Transverse colon (tissue), 4 donors: ENCODE measurements at places on chromosomes 13 and 19. TPM values are rescaled to one million over a fixed set of nuclear protein-coding genes. Genes with fewer than 3 reads are reported as not detected.
A peak's percentile ranks its signal among the peaks of the same experiment; 100 is the strongest.

The CEACAM3 gene
- total RNA-seq = 1.6 TPM

The ZNF93 gene
- 5.4 TPM for total RNA-seq

- H3K27me3 ChIP-seq = no peaks in the 10 kb centered on the region
- no peaks in the 10 kb centered on the region for H3K36me3 ChIP-seq
- H3K27ac ChIP-seq = no peak overlapping the region
- no peak for DNase-seq
Measured at GRCh38 chr13:20775961-20776360, 2.2 kb upstream of the EEF1AKMT1 start.

DNA sequence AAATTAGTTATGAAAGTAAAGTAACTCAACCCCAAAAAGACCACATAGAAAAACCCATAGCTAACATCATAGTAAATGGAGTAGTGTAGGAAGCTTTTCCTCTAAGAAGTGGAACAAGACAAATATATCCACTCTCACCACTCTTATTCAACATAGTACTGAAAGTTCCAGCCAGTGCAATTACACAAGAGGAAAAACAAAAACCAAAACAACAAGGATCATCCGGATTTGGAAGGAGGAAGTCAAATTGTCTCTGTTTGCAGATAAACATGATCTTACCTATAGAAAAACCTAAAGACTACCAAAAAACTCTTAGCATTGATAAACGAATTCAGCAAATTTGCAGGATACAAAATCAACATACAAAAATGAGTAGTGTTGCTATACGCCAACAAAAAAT lies 8.5 kb upstream of the SIGLEC8 start:
- H3K27me3 ChIP-seq = peaks cover 24% of the 10 kb centered on the region
- no peak overlapping the region for H3K4me3 ChIP-seq
- no peaks in the 10 kb centered on the region for H3K4me1 ChIP-seq
- no peak overlapping the region for H3K27ac ChIP-seq

GRCh38 chr13:73212482-73212881 lies 153.7 kb downstream of the KLF5 start:
- no peaks in the 10 kb centered on the region for H3K27me3 ChIP-seq
- H3K4me1 ChIP-seq = peaks cover 8% of the 10 kb centered on the region
- no peak overlapping the region for H3K27ac ChIP-seq
- no peak overlapping the region for H3K4me3 ChIP-seq
- H3K36me3 ChIP-seq = no peaks in the 10 kb centered on the region

DNA sequence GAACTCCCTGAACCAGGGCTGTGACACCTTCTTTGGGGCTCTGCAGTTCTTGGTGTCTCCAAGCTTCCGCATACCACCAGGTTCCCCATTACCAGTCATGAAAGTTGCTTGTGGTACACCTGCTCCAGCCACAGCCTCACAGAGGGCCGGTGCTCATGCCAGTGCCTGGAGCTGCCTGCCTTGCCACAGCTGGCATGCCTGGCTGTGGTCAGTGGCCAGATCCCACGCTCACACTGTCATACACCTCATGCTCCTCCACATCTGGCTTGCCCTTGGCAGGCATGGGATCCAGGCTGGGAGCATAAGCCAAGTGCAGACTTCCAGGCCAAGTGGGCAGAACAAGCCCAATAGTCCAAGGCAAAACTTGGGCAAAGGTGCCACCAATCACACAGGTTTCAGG lies 1054.9 kb downstream of the SLITRK5 start:
- H3K4me3 ChIP-seq = no peak overlapping the region
- DNase-seq = no peak
- no peaks in the 10 kb centered on the region for H3K4me1 ChIP-seq
- H3K27me3 ChIP-seq = no peaks in the 10 kb centered on the region
- no peak overlapping the region for H3K27ac ChIP-seq

DNA sequence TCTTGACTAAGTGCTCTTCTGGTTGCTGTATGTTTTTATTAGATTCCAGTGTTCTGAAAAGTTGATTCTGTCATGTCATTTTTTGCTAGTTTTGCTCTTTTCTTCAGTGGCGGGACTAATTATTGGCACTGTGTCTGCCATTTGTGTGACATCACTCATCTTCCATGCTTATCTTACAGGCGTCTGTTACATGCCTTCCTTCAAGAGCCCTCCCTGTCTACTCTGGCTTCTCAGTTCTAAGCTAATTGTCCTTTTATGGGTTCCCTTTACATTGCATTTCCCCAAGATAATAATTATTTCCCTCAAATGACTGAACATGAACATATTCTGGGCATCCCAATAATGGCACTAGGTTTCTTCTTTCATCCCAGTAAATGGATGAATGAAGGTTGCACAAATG lies 459.1 kb downstream of the DCT start:
- H3K4me1 ChIP-seq = no peaks in the 10 kb centered on the region
- H3K4me3 ChIP-seq = no peak overlapping the region
- no peak overlapping the region for H3K27ac ChIP-seq
- no peaks in the 10 kb centered on the region for H3K36me3 ChIP-seq
- no peaks in the 10 kb centered on the region for H3K27me3 ChIP-seq

The RPS5 gene
- total RNA-seq = 1,129 TPM

DNA sequence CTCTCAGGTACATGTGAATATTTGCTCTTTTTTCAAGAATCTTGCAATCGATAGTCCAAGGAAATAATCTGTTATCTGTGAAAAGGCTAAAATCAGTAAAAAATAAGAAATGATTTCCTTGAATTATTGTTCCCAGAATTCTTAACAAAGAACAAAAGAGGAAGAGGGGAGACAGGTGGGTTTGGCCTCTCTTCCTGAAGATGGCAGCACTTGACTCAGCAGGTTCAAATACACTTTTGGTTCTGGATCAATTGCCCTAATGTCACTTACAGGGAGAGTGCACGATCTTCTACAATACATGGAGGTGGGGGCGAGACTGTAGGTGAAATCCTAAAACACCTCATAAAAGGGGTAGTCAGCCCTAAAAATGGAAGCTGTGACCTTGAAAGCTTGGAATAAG lies 358.7 kb downstream of the IRS2 start:
- no peak overlapping the region for H3K4me3 ChIP-seq
- H3K4me1 ChIP-seq = no peaks in the 10 kb centered on the region
- DNase-seq = no peak
- H3K36me3 ChIP-seq = no peaks in the 10 kb centered on the region

- H3K4me1 ChIP-seq = peaks cover 14% of the 10 kb centered on the region
- no peak for DNase-seq
- H3K36me3 ChIP-seq = no peaks in the 10 kb centered on the region
- H3K27ac ChIP-seq = no peak overlapping the region
- no peak overlapping the region for H3K4me3 ChIP-seq
Measured at GRCh38 chr13:29542381-29542780, 53.1 kb downstream of the SLC7A1 start.

DNA sequence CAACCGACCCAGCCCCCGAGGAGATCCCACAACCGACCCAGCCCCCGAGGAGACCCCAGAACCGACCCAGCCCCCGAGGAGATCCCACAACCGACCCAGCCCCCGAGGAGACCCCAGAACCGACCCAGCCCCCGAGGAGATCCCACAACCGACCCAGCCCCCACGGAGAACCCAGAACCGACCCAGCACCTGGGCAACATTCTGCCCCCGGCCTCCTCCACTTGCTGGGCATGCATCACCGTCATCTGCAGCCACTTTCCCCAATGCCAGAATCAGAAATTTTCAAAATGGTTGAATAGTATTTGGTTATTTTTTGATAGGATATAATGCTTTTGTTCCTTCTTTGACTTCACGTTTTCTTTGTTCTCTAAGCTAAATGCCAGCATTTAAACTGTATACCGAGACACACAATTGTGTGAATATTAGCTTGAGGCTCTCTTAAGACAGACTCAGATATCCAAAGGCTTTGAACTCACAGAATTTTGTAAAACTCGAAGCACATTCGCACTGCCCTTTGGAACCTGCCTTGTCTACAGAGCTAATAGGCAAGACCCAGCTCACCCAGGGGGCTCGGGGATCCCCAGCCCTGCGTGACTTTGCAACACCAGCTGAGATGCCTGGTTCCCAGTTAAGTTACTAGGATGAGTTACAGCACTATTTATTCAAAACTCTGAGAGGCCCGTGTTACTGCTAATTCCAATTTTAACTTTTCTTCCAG lies 15.5 kb upstream of the RASA3 start:
- peak overlapping the region; percentile 17 for H3K27ac ChIP-seq
- H3K27me3 ChIP-seq = no peaks in the 10 kb centered on the region
- H3K4me3 ChIP-seq = no peak overlapping the region
- peaks cover 23% of the 10 kb centered on the region for H3K4me1 ChIP-seq
- DNase-seq = no peak
- H3K36me3 ChIP-seq = no peaks in the 10 kb centered on the region

GRCh38 chr13:28327373-28328270 lies 167.3 kb downstream of the FLT1 start:
- no peaks in the 10 kb centered on the region for H3K27me3 ChIP-seq
- no peaks in the 10 kb centered on the region for H3K4me1 ChIP-seq
- H3K4me3 ChIP-seq = no peak overlapping the region
- no peak for DNase-seq
- no peak overlapping the region for H3K27ac ChIP-seq

- H3K4me1 ChIP-seq = no peaks in the 10 kb centered on the region
- H3K27me3 ChIP-seq = no peaks in the 10 kb centered on the region
- no peak for DNase-seq
- no peak overlapping the region for H3K27ac ChIP-seq
Measured at GRCh38 chr13:65093357-65093756, 2136.8 kb downstream of the PCDH9 start.

DNA sequence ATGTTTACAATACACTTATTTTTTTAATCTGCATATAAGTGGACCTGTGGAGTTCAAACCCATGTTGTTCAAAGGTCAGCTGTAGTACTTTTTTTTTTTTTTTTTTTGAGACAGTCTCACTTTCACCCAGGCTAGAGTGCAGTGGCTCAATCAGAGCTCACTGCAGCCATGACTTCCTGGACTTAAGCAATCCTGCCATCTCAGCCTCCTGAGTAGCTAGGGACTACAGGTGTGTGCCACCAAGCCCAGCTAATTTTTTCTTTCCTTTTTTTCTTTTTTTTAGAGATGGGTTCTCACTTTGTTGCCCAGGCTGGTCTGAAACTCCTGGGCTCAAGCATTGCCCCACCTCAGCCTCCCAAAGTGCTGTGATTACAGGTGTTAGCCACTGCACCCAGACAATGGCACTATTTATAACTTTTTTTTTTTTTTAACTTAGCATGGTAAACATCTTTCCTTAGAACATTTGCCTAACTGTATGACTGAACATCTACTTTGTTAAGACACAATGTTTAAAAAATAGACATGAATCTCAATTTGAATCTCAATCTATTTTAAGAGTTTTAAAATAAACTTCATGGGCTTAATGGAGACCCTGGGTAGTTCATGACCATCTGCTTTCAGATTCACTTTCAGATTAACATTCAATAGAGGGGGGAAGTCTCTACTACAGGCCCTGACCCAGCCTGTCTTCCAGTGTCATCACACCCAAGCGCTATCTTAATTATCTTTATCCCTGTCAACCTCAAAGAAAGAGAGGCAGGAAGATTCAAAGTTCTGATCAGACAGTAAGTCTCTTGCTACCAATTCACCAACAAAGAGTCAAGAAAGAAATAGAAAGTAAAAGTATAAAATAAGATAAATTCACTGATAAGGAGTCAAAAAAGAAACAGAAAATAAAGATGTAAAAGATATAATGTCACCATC lies 97.7 kb upstream of the DOCK9 start:
- H3K27me3 ChIP-seq = no peaks in the 10 kb centered on the region
- H3K4me1 ChIP-seq = peaks cover 22% of the 10 kb centered on the region
- H3K27ac ChIP-seq = no peak overlapping the region
- no peak overlapping the region for H3K4me3 ChIP-seq

The ZNF793 gene
- 6.8 TPM for total RNA-seq

- no peaks in the 10 kb centered on the region for H3K27me3 ChIP-seq
- H3K4me3 ChIP-seq = no peak overlapping the region
- H3K4me1 ChIP-seq = peaks cover 60% of the 10 kb centered on the region
- H3K27ac ChIP-seq = peak overlapping the region; percentile 58
Measured at GRCh38 chr13:113857531-113858195, 6.2 kb downstream of the GAS6 start.

- H3K4me1 ChIP-seq = no peaks in the 10 kb centered on the region
- no peaks in the 10 kb centered on the region for H3K36me3 ChIP-seq
- DNase-seq = peak; percentile 22
- H3K4me3 ChIP-seq = no peak overlapping the region
Measured at GRCh38 chr13:109162248-109163036, 533.0 kb downstream of the MYO16 start.

DNA sequence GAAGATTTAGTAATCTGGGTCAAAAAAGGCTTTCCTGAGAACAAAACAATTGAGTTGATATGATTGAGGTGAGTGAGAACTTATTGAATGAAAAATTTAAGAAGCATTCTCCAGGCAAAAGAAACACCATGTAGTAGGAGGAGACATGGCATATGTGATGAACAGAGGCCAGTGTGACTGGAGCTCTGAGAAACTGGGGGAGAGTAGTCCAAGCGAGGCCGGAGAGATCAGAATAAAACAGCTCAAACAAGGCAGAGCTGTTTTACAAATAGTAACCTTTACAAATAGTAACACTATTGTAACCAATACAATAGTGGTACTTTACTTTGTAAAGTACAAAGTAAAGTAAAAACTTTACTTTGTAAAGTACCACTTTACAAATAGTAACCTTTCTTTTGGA lies 1159.1 kb downstream of the PCDH9 start:
- no peak overlapping the region for H3K27ac ChIP-seq
- no peaks in the 10 kb centered on the region for H3K4me1 ChIP-seq
- H3K27me3 ChIP-seq = no peaks in the 10 kb centered on the region

The TUBA3C gene
- total RNA-seq = not detected

DNA sequence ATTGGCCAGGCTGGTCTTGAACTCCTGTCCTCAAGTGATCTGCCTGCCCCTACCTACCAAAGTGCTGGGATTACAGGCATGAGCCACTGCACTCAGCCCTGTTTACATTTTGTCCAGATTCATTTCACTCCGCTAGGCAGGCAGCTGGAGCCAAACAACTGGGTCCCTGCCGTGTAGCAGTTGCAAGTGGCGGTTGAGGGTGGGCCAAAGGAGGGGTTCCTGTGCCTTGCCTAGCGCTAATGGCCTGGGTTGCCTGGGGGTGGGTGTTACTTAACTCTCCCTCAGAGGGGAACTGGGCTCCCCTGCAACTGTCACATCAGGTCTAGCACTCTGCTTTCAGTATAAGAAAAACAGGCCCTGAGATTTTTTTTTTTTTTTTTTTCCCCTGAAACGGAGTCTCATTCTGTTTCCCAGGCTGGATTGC lies 7.4 kb downstream of the ACP5 start:
- no peaks in the 10 kb centered on the region for H3K36me3 ChIP-seq
- H3K27ac ChIP-seq = no peak overlapping the region
- no peaks in the 10 kb centered on the region for H3K27me3 ChIP-seq

DNA sequence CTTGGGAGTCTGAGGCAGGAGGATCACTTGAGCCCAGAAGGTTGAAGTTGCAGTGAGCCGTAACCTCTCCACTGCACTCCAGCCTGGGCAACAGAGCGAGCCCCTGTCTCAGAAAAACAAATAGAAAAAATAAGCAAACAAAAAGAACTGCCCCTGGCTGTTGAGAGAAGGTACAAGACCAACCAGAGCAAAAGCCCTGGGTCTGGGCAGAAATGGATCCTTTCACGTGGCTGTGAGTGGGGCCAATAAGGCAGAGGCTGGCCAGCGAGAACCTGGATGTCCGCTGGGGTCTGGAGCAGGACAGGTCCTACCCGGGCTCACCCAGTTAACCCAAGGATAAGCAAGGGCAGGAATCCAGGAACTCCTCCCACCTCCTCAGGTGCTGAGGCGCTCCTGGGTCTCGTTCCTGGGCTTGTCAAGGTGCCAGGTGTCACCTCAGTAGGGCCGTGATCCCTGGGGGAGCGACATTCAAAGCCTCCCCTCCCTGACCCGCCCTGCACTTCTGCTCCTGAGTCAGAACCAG lies 4.7 kb upstream of the SLC5A5 start:
- H3K27me3 ChIP-seq = peaks cover 27% of the 10 kb centered on the region
- DNase-seq = no peak
- peaks cover 22% of the 10 kb centered on the region for H3K4me1 ChIP-seq
- H3K4me3 ChIP-seq = no peak overlapping the region
- no peak overlapping the region for H3K27ac ChIP-seq

- H3K4me3 ChIP-seq = peak within 1 kb of the TSS; percentile 13
- H3K4me1 ChIP-seq = peaks cover 5% of the 10 kb centered on the region
- no peaks in the 10 kb centered on the region for H3K36me3 ChIP-seq
- no peaks in the 10 kb centered on the region for H3K27me3 ChIP-seq
- peak within 1 kb of the TSS; percentile 74 for H3K27ac ChIP-seq
Measured at GRCh38 chr19:48868114-48868886, at the start of gene PLEKHA4. TSS of gene PLEKHA4 (minus strand) at chr19:48868617. CDS start at chr19:48867620, 997 bp downstream.
